ENCODE measurements at places on chromosomes 7 and 10.

GRCh38 chr7:101546308-101546936, 82.7 kb downstream of the MYL10 start:
- no peak for DNase-seq

DNA sequence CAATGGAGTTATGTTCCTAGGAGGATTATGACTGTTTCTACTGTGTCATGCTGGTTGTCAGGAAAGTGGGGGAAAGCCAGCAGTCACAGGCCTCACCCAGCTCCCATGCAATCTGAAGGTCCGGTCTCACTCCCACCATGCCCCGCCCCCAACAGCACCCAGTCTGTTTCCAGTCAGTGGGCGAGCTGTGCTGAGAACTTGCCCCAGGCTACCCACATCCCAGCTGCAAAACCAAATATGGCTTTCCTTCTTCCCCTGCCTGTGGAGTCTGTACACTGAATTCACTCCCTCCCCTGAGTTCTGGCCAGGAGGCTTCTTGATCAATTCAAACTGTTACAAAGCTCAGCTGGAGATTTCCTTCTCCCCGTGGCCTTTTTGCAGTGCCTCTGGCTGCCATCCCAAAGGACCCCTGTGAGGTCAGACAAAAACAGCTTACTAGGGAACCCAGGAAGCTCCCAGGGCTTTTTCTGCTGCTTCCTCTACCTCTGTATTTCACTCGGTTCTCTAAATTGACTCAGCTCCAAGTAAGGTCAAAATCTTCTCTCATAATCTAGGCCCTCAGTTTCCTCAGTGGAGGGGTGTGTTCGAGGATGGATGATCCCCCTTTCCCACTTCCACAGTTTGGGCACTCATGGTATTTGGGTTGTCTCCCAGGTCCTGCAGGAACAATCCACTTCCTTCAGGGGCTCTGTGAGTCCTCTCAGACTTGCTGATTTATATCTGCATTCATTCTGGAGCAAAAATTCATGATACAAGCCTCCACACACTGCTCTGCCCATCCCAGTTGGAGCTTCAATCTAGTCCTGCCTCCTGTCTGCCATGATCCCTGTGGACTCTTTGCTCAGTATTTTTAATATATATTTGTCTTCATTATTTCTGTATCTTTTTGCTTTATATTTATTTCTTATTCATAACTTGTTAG, 205.5 kb downstream of the SEMA3D start:
- DNase-seq, result no peak

DNA sequence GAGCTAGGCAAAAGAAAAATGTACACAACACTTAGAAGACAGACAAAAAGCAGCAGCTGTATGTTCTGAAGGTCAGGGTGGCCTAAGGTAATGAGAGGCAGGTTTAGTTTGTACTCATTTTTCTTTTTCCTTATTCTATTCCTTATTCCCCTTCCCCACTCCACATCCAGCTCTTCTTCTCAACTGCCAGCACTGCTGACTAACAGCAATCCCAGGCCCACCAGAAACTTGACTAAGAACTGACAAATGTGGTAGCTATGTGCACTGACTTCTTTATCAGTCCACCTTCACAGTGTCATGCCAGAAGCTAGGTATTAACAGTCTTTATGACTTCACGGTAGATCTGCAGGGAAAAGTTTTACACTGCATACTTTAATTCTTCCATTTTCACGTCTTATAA, 6.1 kb downstream of the COPG2 start:
- DNase-seq, result no peak

- DNase-seq, result no peak
Measured at GRCh38 chr10:53153831-53154230, 381.2 kb upstream of the MBL2 start.

GRCh38 chr10:58796242-58796641, 283.6 kb downstream of the BICC1 start:
- no peak for DNase-seq

- no peak for DNase-seq
Measured at GRCh38 chr7:145105561-145105960, 269.7 kb upstream of the TPK1 start.
